ENCODE measurements at places on chromosomes 12 and 14.

DNA sequence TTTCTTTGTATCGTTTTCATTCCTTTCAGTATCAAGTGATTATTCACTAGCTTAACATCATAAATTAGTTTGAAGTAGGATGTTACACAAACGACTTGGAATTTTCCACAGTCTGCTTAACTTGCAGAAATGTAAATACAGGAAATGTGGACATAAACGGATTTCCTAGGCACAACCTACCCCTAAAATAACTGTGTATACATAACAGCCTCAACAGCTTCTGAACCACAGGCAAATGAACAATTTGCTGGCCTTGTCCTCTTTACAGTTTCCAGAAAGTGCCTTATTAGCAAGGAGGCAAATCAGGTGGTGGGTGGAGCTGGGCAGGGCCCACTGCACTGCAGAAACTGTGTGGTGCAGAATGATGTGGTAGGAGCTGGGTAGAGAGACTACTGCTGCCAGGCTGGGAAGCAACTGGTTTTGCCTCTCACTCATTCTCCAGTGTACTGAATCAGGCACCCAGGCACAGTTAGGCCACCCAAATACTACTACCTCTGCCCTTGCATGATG, 14.1 kb downstream of the DRAM1 start:
- DNase-seq: no peak

- no peak for DNase-seq
These were observed 72.8 kb downstream of the TNFAIP2 start for GRCh38 chr14:103195828-103196615.

GRCh38 chr12:77685901-77686300, 144.8 kb upstream of the NAV3 start:
- DNase-seq: no peak

DNA sequence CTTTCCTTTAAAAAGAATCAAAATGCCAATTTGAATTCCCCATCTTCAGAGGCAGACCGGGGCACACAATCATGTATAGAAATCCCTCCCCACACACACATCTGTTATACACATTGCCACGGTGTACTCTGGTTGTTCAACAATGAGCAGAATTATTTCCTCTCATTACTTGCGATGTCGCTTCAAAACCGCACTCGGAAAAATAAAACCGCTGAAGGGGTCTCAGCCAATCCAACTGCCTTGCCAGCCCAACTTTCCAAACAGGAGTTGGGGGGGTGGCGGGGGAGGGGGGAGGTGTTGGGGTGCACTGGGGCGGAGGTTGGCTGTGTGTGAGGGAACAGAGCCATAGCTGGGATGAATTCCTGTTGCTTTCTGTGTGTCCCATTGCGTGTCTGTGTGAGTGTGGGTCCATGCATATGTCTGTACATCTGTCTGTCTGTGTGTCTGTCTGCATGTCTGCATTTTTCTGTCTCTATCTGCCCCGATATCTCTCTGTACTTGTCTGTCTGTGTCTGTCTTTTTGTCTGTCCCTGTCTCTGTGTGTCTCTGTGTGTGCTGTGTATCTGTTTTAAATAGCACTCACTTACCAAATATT, 163.6 kb upstream of the TBX3 start:
- DNase-seq: no peak

- no peak for DNase-seq
These were observed 56.4 kb downstream of the IFT81 start for GRCh38 chr12:110180591-110181005.

GRCh38 chr12:104374806-104375205, 71.3 kb downstream of the EID3 start:
- no peak for DNase-seq

GRCh38 chr12:93183940-93184671, 193.6 kb upstream of the NUDT4 start:
- no peak for DNase-seq

DNA sequence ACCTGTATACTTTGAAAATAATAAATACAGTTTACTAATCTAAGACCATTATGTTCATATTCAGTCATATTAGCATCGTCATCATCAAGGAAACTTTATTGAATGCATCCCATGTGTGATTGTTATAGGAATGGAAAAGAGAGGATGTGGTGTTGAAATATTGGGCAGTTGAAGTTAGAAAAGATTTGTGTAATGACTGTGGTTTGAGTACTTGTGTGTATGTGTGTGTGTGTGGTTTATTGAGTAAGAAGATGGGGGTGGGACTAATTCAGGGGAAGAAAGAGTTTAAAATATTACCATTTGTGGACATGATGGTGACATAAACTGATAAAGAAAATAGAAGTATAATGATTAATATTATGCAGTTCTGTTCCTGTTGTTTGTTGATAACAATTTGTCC, 238.7 kb upstream of the SEL1L start:
- DNase-seq: no peak

DNA sequence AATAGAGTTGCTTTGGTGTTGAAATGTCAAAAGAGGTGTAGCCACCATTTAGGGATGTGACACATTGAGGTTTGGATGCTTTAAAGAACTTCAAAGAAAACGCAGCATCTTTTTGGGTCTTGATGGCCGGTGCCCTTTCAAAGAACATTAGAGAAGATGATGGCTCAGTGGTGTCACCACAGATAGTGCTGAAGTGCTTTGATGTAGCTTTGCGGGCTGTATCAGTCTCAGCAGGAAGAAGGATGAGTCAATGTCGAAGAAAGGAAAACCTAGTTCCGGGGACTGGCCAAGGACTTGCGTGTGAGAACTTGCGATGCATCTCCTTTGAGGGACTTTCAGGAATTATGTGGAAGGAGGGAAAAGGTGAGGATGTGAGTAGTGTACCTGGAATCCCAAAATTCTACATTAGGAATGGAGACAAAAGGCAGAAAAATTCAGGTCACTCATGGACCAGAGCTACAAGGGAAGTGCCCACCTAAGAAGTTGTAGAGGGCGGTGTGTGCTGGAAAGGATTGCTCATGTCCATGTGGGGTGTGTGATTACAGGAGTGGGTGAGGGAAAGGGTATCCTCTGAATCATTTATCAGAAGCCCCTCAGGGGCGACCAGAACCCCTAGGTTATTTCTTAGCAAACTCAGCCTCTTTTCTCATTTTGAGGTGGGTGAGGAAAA, 39.7 kb upstream of the GZMB start:
- no peak for DNase-seq

- DNase-seq: no peak
These were observed 105.7 kb downstream of the GCH1 start for GRCh38 chr14:54796961-54797360.

Data from neural crest cell (in vitro differentiated cells).